ENCODE measurements at places on chromosomes 3 and 15. TPM values are rescaled to one million over a fixed set of nuclear protein-coding genes. Genes with fewer than 3 reads are reported as not detected.
A peak's percentile ranks its signal among the peaks of the same experiment; 100 is the strongest.

CCDC66 gene
- total RNA-seq: 23.2 TPM

SYNPR gene
- not detected for total RNA-seq

CYP1A1 gene
- 65.0 TPM for total RNA-seq

CASR gene
- total RNA-seq: not detected

EFCAB12 gene
- 1.1 TPM for total RNA-seq

GOLGA8R gene
- 2.6 TPM for total RNA-seq

PIF1 gene
- total RNA-seq: 1.6 TPM

NAALADL2 gene
- total RNA-seq: 12.5 TPM

ZNF662 gene
- total RNA-seq: 5.7 TPM

CA12 gene
- 3.1 TPM for total RNA-seq

DNA sequence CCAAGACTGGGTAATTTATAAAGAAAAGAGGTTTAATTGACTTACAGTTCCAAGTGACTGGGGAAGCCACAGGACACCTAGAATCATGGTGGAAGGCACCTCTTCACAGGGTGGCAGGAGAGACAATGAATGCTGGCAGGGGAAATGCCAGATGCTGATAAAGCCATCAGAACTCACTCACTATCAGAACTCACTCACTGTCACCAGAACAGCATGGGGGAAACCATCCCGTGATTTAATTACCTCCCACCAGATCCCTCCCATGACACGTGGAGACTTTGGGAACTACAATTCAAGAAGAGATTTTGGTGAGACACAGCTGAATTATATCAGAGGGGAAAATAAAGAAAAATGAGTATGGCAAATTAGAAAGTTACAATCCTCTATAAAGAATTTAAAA is 310.9 kb downstream of the BCHE start:
- DNase-seq: no peak

- no peak for DNase-seq
Observed at GRCh38 chr3:182592747-182593146, 200.6 kb upstream of the ATP11B start.

DNA sequence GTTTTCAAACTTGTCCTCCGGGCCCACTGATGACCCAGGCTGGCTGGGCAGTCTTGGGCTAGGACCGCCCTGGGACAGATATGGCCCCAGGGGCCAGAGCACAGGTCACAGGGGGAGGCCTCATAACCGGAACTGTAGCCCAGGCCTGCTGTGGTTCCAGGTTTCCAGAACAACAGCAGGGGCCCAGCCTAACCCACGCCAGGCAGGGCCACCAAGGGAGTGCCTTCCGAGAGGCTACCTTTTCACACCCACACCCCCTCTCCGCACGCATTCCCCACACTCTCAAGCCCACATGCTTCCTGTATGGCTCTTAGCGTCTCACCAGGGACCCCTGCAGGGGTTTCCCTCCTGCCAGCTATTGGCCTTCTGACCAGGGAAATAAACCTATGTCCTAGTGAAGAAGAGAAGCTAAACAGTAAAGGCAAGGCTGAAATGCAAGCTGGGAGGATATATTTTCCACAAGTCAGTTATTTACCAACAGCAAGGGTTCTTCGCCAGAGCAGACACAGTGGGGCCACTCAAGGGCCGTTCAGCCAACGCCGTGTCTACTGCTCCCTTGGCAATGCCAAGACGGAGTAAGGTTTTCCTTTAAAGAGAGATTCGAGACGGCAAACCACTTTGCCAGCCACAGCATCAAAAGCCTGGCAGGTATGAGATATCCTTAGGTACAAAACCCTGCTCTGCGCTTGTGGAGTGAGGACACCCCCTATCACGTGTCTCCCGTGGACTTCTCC is 135.1 kb downstream of the ATP10A start:
- DNase-seq: peak; percentile 37

GRCh38 chr15:56608140-56608778 is 125.0 kb downstream of the ZNF280D start:
- no peak for DNase-seq

GRCh38 chr15:90047956-90048575 is 46.9 kb downstream of the ZNF710 start:
- DNase-seq: no peak

GRCh38 chr15:39682366-39682765 is 100.3 kb downstream of the FSIP1 start:
- DNase-seq: no peak

- DNase-seq: no peak
Observed at GRCh38 chr3:186996356-186996755, 66.0 kb downstream of the ST6GAL1 start.

DNA sequence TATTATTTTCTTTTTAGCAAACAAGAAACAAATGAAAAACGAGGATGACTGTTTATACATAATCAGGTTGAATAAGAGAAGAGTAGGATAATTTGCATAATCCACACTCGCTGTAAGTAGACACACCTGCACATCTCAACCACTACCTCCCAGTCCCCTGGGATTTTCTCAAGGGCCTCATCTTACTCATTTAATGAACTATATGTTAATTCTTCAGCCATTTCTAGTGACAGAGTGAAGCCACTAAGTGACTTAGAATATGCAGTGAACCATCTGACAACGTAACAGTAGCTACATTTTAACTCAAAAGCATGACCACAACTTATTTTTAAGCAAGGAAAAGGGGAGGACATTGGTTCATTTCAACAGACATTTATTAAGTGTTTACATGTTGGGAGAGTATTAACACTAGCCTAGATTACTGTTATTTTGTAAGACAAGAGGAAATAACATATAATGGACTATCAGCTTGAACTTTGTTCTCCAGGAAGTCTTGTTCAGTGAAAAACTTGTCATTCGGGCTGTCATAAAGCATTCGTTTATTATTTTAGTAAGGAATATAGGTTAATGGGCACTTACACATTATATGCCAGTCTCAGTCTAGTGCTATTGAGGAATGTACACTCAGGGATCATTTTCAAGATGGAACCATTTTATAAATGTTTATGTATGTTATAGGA is 173.0 kb upstream of the ROBO2 start:
- no peak for DNase-seq

DNA sequence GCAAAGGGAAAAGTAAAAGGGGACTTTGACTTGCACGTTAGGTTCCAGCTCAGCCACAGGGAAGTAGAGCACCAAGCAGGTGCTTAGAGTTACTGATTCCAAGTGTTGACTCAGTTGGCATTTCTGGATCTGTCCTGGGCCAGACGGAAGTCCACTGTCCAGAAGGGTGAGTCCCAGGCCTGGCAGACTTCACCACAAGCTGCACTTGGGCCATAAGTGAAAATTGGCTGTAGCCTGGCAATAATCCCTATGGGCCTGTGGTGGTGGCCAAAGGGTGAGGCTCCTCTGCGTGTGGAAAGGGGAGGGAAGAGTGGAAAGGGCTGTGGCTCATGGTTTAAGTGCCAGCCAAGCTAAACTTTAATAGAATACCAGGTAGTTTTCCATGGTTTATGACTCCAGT is 121.5 kb downstream of the DTWD1 start:
- DNase-seq: no peak

DNA sequence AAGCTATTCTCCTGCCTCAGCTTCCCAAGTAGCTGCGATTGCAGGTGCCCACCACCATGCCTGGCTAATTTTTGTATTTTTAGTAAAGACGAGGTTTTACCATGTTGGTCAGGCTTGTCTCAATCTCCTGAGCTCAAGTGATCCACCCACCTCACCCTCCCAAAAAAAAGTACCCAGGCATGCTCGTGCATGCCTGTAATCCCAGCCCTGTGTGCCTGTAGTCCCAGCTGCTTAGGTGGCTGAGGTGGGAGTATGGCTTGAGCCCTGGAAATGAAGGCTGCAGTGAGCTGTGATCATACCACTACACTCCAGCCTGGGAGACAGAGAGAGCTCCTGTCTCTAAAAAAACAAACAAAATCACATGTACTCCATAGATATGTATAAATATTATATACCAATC is 176.5 kb downstream of the SOX2 start:
- DNase-seq: no peak

- DNase-seq: no peak
Observed at GRCh38 chr3:16848007-16848406, 36.7 kb upstream of the PLCL2 start.

DNA sequence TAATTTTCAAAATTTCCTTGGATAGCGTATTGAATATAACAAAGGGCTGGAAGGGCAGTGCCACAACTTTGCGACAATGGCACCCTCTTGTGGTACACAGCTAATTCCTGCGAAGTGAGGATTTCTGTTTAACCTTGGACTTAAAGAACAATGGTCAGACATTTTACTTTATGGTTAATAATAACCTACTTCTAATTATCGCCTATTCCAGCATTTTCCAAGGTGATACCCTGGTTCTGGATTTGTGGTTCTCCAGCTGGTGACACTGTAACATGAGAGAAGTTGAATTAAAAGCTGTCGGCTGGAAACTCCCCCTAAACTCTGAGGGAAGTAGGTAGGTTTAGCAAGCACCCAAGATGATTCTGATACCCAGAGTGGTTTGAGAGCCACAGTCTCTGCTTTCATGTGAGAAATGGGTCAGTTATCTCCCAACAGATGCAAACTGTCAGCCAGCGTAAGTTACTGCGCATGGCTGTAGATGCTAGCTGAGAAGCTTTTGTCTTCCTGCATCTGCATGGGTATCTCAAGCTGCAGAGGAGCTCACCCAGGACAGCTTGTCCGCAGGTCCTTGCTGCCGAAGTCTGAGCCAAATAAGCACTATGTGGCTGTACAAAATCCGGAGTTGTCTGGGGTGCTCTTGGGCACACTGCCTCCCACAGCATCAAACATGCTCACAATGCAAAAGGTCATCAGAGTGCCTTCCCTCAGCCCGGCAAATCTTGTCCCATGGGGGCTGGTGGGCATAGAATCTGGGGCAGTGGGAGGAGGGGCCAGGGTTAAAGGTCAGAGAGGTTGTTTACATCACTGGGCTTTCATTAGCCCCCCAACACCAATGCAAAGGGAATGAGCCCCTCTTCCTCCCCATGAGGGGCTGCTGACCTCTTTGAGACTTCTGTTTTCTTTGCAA is 6.6 kb upstream of the CHSY1 start:
- no peak for DNase-seq

GRCh38 chr3:141255846-141256261 is 24.2 kb downstream of the PXYLP1 start:
- no peak for DNase-seq

GRCh38 chr3:119349354-119350041 is 55.3 kb downstream of the ARHGAP31 start:
- no peak for DNase-seq

GRCh38 chr3:135771760-135772159 is 193.8 kb upstream of the PPP2R3A start:
- DNase-seq: no peak

DNA sequence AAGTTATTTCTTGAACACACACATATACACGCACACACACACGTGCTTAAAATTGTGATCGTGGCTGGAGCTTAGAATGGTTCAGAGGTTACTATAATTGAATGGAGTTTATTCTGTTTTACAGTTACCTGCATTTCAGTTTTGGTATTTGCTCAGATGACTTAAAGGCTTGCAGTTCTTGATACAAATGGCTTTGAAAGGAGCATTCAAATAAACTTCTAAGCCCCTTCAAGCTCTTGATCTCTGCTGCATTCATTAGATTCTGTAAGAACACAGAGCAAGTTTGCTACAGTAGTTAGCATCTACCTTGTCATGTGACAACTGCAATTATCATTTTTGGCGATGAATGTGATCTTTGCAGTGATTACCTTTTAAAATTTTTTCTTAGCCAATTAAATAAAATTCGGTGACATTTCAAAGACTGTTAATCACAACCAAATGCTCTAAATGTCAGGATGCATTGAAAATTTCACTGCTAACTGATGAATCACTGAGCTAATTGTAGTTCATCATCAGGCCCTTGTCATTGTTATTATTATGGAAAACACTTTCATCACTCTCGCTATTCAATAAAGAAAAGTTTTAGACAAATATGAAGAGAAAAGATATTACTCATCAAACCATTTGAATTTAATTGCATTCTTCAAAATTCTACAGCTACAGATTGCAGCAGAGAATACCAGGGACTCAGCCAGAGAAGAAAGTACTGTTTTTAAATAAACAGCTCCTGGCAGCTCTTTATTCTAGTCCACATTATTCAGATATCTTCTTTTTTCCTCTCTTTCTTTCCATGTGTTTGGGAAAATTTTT is 296.1 kb downstream of the LRTM1 start:
- DNase-seq: no peak

DNA sequence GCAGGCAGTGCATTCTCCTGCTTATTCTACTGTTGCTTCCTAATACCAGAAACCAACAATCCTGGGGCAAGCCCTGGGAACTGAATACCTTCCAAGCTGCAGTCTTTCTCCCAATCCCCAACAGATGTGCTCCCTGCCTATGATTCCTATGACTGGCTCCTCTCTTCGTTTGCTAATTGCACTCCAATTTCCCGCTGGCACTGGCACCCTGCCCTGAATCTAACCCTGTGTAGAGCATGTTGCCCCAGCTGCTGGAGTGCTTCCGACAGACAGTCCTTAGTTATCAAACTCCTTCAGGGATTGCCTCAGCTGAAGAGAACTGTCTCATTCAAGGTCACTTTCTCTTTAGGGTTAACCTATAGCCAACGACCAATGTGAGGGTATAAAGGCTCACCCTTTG is 214.1 kb downstream of the NECTIN3 start:
- no peak for DNase-seq

- peak; percentile 78 for DNase-seq
Observed at GRCh38 chr3:126465928-126466544, 9.7 kb downstream of the ZXDC start.

- no peak for DNase-seq
Observed at GRCh38 chr3:119861681-119862080, 79.8 kb downstream of the NR1I2 start.

DNA sequence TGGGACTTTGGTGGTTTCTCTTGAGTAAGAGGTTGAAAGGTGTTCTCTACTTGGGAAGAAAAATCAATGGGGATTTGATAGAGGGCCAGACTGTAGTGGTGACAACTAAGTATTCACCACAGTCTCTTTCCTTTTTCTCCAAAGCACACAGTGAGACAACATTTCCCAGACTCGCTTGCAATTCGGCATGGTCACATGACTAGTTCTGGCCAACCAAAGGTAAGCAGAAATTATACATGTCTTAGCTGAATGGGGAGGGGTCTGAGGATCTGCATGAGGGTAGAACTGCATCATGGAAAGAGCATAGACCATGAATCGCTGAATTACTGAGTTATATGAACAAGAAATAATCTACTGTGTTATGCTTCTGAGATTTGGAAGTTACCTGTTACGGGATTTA is 144.5 kb upstream of the MYRIP start:
- no peak for DNase-seq
